AG20443 (cell line): ENCODE measurements at places on chromosomes 12 and 14.

DNA sequence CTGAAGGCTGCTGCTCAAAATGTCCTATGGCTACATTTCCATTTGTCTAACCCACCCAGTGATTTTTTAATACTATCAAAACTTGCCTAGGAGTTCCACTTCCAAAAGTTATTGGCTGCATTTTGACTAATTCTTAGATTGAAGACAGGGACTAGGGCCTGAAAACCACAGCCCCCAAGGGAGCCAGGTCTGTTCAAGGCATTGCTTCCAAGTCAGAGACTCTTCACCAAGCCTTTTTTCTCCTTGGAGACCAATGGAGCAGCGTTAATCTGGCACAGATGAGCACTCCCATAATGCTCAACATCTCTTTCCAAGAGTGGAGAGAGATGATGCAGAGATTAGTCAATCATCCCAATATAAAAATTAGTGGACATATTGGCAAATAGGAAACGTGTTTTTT lies 112.5 kb upstream of the HIF1A start:
- no peak for DNase-seq

- DNase-seq = no peak
Observed at GRCh38 chr12:72133497-72134055, 138.6 kb upstream of the TRHDE start.

DNA sequence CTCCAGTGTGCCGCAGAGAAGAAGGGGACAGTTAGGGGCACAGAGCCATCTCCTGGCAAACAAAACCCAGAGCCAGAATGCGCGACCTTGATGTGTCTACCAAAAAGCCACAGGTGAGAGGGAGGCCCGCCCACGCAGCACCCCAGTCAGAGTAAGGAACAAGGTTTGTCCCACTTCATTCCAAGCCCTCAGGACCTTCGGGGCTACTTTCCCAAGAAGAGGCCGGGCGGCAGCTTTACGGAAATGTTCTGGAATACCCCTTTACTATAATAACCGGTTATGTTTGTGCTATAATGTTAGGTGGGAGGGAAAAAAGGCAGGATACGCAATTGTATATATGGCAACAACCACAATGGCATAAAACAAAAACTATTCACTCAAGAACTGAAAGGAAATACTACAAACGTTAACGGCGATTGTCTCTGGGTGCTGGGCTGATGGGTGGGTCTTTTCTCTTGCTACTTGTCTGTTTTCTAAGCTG lies 12.3 kb downstream of the CCDC88C start:
- DNase-seq = no peak

DNA sequence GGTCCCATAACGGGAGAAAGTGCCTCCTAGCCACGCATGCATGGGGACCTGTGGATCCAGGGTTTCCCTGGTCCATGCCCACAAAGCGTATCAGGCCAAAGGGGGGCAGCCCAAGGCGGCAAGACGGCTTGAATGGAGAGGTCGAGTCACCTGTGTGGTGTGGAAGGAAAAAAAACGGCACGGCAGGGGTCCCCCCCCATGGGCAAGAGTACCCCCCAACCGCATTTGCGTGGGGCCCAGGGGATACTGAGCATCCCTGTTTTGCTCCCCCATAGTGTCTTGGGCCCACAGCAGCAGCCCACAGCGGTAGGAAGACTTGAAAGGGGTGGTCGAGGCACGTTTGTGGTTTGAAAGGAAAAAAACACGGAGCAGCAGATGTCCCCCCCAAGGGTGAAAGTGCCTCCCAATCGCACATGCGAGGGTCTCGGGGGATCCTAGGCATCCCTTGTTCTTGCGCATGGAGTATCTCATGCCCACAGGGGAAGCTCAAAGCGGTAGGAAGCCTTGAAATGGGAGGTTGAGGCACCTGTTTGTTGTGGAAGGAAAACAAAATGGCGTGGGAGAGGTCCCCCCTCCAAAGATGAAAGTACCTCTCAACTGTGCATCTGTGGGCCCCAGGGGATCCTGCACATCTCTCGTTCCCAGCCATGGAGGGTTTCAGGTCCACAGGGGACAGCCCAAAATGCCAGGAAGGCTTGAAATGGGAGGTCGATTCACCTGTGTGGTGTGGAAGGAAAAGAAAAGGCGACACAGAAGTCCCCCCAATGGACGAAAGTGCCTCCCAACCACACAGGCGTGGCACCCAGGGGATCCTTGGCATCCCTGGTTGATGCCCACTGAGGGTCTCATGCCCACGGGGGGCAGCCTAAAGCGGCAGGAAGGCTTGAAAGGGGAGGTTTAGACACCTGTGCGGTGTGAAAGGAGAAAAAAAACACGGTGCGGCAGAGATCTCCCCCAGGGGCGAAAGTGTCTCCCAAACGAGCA lies 577.5 kb downstream of the ALG10 start:
- peak; percentile 2 for DNase-seq

DNA sequence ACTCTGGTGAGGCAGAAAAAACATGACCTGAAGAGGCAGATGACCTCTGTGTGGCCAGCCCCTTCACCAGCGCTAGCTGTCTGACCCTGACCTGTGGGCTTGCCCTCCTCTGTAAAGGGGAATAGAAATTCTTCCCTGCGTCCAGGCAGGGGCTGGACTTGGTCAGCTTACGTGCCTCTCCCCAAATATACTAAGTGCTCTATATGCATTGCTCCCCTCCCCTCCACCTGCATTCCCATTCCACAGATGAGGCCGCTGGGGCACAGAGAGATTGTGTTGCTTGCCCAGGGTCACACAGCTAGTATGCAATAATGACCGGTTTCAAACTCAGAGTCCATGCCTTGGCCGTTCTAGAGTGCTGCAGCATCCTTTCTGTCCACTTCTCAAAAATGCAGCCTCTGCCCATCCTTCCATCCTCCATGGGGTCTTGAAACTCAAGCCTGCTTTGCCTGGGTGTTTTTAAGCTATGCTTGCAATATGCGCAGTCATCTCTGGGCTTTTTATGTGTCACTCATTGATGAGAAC lies 303.9 kb downstream of the CACNA1C start:
- no peak for DNase-seq

DNA sequence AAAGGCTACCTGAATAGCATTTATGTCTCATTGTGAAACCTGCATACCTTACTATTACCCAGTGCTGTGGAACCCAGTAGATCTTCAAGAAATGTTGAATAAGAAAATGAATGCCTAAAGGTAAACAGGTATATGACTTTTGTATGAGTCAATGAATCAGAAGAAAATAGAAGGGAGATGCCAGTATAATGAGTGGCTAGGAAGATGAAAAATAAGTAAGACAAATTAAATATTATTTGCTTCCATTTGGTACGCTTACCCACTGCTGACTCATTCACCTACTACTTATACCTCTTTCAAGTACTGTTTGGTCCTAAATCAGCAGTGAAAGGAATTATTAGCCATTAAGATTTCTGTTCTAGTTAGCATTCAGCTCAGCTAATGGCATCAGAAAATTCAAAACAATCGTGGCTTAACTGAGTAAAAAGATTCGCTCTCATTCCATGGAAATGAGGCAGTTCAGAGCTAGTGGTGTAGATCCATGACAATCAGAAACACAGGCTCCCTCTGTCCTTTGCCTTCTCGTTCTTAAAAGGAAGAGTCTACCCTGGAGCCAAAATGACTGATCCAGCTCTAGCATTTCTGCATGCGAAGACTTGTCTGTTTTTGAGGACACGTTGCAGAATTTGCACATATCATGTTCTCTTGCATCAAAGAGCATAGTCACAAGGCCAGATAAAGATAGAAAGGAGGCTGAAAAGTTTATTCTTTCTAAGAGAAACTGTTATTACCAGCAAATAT lies 705.8 kb upstream of the USP15 start:
- no peak for DNase-seq

DNA sequence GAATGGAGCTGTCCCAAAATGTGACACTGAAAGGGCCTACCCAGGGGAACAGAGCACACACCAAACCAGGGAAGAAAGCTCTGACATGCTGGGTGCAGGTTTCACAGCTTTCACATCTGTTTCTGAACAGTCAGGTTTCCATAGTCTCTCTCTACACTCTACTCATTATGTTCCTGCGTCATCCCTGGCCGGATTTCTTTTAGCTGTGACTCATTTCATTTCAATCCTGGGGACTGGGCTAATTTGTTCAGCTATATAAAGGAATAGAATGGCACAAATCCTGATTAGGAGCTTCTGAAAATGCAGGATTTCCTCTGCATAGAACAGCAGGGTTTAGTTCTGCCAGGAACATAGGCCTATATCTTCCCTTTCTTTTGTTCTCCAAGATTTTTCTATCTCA lies 649.8 kb downstream of the RPS29 start:
- DNase-seq = peak; percentile 6

DNA sequence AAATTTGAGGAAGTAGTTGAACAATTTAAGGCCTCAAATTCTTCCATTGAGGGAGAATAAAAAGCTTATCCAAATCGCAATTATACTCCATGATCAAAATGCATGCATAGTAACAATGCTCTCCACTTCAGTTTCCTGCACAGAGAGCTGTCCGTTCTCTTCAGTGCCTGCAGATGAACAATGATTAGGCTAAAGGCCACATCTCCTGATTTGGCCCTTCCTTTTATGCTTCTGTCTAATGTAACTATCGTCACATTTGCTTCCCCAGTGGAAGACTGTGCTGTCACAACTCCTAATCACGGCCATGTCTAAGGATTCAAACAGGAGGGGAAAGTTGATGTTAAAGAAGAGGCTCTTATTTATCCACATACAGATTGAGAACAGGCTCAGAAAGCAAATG lies 113.6 kb upstream of the NPAS3 start:
- no peak for DNase-seq

GRCh38 chr12:42129595-42130204 lies 15.0 kb downstream of the GXYLT1 start:
- DNase-seq = peak; percentile 55

GRCh38 chr12:2054091-2055018 lies 1.6 kb downstream of the CACNA1C start:
- peak; percentile 40 for DNase-seq

DNA sequence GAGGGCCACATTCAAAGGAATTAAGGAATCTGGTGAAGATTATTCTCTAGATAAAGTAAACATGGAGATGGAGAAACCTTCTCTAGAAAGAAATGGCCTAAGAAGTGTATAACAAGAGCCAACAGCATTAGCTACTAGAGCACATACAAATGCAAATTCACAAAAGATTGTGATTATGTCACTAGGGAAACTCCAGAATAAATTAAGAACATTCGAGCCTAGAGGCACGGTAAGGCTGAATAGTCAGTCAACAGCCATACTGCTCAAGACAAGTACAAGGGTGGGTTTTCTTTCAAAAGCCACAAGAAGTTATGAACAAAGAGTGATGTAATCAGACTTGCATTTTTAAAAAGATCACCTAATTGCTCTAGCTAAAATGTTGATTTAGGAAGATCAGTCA lies 25.4 kb downstream of the PPP4R3A start:
- DNase-seq = no peak

DNA sequence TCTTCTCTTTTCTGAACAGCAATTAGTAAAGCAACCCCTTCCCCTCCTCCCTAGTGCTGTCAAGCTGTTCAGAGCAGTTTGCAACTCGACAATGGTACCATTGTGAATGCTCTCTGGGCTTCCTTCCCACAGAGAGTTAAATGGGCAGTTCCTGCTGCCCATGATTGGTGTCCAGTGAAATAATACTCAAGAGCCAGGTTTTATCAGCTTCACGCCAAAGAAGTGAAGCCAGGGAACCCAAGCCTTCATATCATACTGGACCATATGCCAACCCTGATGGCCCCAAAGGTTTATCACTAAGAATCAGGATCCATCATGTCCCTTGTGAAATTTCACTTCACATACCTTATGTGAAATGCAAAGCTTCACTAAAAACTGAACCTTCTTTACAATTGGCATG lies 24.7 kb downstream of the INSM2 start:
- no peak for DNase-seq

- no peak for DNase-seq
Observed at GRCh38 chr12:108348842-108349241, 9.7 kb upstream of the CMKLR1 start.

- no peak for DNase-seq
Observed at GRCh38 chr12:107558816-107559382, 126.7 kb upstream of the PWP1 start.

- DNase-seq = no peak
Observed at GRCh38 chr14:90831821-90832220, 15.6 kb upstream of the TTC7B start.

DNA sequence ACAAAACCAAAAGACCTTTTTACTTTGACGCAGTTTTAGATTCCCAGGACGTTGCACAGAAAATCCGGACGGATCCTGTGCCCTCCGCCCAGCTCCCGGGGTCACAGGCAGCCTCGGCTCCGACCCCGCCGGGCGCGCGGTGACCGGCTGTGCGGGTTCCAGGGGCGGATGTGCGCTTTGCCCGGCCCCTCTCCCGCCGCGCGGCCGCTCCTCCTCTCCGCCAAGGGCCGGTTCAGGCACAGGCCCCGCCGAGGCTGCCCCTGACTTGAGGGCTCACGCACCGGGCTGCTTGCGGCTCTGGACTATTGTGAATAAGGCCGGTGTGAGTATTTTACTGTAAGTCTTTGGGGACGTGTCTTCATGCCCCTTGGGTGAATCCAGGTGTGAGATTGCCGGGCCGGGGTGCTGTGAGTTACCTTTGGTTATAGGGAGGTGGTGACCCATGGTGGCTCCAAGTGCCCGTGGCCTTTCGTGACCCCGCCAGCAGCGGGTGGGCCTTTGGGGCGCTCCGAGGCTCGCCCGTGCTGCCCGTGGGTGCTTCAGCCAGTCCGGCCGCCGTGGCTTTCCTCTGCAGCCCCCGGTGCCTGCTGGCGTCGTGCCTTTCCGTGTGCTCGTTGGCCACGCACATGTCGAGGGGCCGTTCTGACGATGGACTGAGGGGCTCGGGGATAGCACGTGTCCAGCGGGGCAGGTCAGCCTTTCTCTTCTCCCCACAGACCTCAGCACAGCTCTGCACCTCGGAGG lies 45.9 kb downstream of the NOC4L start:
- peak; percentile 55 for DNase-seq

- DNase-seq = no peak
Observed at GRCh38 chr12:70919176-70919575, 1.4 kb downstream of the PTPRR start.

GRCh38 chr14:57848353-57848752 lies 17.5 kb downstream of the SLC35F4 start:
- DNase-seq = peak; percentile 17
